ENCODE measurements at places on chromosomes 2 and 18. TPM values are rescaled to one million over a fixed set of nuclear protein-coding genes. Genes with fewer than 3 reads are reported as not detected.

- H3K27ac ChIP-seq: no peak overlapping the region
- H3K36me3 ChIP-seq: peaks cover 11% of the 10 kb centered on the region
- peaks cover 3% of the 10 kb centered on the region for H3K4me1 ChIP-seq
- H3K4me3 ChIP-seq: no peak overlapping the region
Observed at GRCh38 chr2:3445891-3446290, 66.4 kb downstream of the TRAPPC12 start.

GRCh38 chr2:219687882-219688559, 60.6 kb downstream of the SLC4A3 start:
- no peak overlapping the region for H3K27ac ChIP-seq
- no peak overlapping the region for H3K4me3 ChIP-seq
- DNase-seq: no peak
- H3K27me3 ChIP-seq: no peaks in the 10 kb centered on the region
- peaks cover 8% of the 10 kb centered on the region for H3K4me1 ChIP-seq

- no peaks in the 10 kb centered on the region for H3K36me3 ChIP-seq
- H3K4me1 ChIP-seq: no peaks in the 10 kb centered on the region
- no peak overlapping the region for H3K27ac ChIP-seq
- H3K4me3 ChIP-seq: no peak overlapping the region
Observed at GRCh38 chr18:39485696-39486095, 1920.1 kb upstream of the CELF4 start.

DNA sequence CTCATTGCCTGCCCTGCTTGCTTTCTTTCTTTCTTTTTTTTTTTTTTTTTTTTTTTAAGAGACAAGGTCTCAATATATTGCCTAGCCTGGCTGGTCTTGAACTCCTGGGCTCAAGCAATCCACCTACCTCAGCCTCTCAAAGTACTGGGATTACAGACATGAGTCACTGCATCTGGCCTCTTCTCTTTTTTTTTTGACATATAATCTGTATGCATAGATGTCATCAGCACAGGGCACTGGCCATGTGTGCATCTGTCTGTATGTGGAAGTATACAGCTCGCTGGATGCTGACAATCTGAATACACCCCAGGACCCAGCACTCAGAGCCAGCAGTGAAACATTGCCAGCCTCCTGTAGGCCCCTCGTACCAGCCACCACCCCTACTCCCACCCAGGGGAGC, 49.5 kb downstream of the TFCP2L1 start:
- no peaks in the 10 kb centered on the region for H3K4me1 ChIP-seq
- DNase-seq: no peak
- no peak overlapping the region for H3K27ac ChIP-seq
- no peaks in the 10 kb centered on the region for H3K27me3 ChIP-seq
- no peaks in the 10 kb centered on the region for H3K36me3 ChIP-seq

DNA sequence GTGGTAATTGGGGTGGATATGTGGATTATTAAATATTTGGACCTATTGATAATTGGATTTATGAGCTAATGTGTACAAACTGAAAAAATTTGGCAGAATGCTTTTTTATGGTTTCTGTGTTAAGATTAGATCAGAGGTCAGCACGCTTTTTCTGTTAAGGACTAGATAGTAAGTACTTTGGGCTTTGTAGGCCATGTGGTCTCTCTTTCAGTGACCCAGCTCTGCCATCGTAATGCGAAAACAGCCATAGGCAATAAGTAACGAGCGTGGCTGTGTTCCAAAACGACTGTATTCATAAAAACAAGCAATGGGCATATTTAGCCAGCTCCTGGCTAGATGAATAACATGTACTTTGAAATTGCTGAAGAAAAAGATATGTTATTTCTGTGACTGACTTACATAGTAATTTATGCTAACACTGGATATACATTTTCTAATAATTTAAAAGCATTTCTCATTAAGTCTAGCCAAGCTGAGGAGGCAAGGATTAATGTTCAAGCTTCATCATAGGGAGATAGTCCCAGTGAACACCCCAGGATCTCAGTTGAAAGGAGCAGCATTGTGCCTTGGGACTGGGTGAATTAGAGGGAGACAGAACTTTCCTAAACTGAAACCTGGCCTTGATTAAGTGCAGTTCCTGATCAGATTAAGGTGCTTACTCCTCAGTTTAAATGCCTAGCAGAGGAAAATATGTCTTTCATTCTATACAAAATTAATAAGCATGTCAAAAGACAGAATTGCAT, 20.0 kb downstream of the CCDC138 start:
- DNase-seq: no peak
- no peaks in the 10 kb centered on the region for H3K4me1 ChIP-seq
- no peak overlapping the region for H3K27ac ChIP-seq
- no peak overlapping the region for H3K4me3 ChIP-seq
- peaks cover 20% of the 10 kb centered on the region for H3K36me3 ChIP-seq

GRCh38 chr2:46954951-46955571, 39.5 kb upstream of the MCFD2 start:
- H3K27me3 ChIP-seq: no peaks in the 10 kb centered on the region
- H3K4me1 ChIP-seq: no peaks in the 10 kb centered on the region
- no peak overlapping the region for H3K27ac ChIP-seq
- H3K36me3 ChIP-seq: no peaks in the 10 kb centered on the region
- no peak for DNase-seq

TMEFF2 gene
- total RNA-seq: 1.5 TPM

GALM gene
- 13.1 TPM for total RNA-seq

GAREM1 gene
- 9.2 TPM for total RNA-seq

TMEM18 gene
- 22.3 TPM for total RNA-seq

SERPINB4 gene
- 0.96 TPM for total RNA-seq

KIAA2012 gene
- not detected for total RNA-seq

ARHGEF33 gene
- total RNA-seq: 0.95 TPM

ATOH8 gene
- total RNA-seq: 0.54 TPM

POTEJ gene
- total RNA-seq: not detected

ZSWIM2 gene
- total RNA-seq: not detected

All from H1 (cell line).